ENCODE measurements at places on chromosomes 12 and 14.

- no peak for DNase-seq
Measured at GRCh38 chr12:115008929-115009328, 325.0 kb upstream of the TBX3 start.

DNA sequence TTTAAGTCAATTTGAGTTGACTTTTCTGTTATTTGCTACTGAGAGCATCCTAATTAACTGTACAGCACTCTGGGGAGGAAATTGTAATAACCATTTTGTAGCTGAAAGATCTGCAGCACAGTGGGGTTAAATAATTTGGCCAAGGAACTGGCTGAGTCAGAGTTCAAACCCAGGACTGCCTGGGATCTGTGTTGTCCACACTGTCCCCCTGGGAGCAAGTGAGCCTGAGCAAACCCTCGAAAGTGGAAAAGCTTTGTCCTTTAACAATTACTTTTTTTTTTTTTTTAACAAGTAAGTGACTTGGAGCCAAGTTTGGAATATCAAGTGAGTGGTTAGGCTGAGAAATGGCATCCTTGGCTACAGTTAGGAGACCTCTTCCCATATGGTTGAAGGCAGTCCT is 247.2 kb upstream of the CCDC196 start:
- DNase-seq: no peak

DNA sequence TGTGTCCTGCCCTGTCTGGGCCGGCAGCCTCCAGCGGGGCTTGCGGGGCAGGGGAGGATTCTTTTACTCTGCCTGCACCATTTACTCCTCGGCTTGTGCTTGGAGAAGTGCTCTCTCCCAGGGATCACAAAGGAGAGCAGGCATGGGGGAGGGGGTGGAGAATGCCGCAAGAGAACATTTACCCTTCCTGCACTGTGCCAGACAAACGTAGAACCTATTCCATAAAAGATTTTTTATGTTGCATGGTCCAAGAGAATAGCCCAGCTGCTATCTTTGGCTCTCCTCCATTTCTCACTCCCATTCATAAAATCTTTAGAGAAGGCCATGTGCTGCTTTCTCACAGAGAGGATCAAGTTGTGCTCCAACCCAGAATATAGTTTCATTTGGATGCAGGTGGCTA is 159.4 kb downstream of the SPTSSA start:
- no peak for DNase-seq

DNA sequence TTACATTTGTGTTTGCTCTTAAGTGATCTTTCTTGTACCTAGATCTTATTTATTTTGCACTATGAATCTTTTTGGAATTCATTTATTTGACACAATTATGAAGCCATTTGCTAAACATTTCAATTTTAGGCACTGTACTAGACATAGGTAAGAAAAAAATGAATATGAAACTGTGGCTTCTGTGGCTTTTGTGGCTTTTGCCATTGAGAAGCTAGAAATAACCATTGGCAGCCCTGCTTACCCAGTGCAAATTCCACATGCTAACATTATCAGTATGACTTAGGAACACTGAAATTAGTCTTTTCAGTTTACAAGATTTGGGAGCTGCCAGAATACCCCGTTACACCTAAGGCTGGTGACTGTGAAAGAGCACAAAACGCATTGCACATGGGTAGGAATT is 60.1 kb downstream of the FSCB start:
- DNase-seq: no peak

DNA sequence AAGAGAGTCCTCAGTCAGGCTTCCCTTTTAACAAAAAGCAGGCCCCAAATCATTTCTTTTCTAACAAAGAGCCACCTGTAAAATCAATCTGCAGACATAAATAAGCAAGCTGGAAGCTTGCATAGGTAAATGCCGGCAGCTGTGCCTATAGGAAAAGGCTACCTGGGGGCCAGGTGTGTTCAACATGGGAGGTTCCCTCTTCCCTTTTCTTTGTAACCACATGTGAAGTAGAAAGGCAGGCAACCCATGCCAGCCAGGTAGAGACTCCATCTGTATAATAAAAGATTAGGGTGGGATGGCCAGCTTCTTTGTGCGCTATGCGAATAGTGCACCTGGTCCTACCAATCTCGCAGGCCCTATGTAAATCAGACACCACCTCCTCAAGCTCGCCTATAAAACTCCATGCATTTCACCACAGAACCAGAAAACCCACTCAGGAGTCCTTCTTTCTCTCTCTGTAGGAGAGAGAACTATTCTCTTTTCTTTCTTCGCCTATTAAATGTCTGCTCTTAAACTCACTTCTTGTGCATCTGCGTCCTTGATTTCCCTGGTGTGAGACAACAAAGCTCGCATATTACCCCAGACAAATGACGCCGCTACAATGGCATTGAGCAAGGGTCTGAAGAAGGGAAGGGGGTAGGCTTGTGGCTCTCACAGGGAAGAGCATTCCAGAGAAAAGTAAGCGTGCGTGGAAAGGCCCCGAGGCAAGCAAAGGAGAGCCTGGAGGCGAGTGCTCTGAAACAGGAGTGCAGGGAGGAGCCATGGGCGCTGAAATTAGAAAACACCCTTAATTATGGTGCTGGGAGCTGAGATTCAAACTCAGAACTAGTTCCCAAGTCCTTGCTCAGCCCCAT is 67.2 kb downstream of the TTC9 start:
- no peak for DNase-seq

DNA sequence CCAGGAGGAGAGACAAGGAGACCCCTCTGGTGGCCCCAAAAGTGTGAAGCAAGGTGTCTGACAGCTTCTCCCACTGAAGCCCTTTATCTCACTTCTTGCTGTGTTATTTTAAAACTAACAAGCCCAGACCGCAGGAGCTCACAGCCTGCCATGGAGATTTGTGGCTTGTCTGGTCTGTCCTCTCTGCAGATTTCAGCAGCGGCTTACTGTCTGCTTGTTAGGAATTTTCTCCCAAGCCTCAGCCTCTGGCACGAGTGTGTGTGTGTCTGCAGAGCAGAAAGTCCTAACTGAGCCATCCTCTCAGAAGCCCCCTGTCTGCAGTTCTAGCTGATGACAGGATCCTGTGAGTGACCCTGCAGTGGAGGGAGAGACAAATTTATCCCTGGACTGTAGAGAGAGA is 87.9 kb upstream of the HSPB8 start:
- DNase-seq: no peak

DNA sequence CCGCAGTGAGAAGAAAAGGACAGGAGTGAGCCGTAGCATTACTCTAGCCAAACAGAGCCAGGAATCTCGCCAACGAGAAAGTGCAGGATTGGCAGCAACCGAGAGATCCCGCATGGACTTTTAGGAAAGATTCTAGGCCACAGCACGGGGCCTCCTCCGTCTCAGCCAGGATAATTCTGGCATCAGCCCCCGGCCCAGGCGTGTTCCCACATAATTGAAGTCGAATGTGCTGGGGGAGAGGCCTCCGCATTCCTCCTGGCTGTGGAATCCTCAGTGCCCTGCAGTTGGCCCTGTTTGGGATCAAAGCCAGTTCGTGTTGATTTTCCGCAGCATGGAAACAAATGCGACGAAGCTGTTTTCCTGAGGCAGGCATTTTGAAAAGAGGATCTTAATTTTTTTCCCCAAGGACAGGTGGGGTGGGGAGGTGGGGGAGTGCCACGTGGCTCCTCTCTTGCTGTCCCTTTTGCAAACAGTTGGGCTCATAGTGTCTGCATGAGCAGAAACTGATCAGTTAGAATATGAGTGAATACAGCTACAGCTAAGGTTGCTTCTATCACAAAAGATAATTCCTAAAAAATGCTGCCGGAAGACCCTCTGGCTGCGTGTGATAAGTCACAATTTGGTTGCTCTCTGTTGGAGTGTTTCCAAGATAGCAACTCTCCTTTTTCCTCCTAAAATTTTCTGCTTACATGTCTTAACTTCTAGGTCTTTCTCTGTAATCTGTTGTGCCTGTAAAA is 37.3 kb upstream of the ATXN2 start:
- no peak for DNase-seq

GRCh38 chr12:22255097-22255496 is 79.4 kb downstream of the ST8SIA1 start:
- DNase-seq: no peak

DNA sequence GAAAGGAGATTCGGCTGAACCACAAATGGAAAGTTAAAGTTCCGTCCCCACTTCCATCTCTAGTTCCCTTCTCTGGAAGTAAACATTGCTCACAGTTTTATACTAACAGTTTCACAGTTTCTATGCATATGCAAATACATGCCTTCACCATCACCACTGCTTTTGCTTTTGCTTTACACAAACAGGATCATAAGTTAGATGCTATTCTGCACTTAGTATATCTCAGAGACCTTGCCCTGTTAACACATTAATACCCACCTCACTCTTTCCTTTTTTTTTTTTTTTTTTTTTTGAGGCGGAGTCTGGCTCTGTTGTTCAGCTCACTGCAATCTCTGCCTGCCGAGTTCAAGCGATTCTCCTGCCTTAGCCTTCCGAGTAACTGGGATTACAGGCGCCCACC is 890 bp downstream of the TEP1 start:
- no peak for DNase-seq

GRCh38 chr14:72894623-72895378 is 900 bp upstream of the DPF3 start:
- DNase-seq: no peak

DNA sequence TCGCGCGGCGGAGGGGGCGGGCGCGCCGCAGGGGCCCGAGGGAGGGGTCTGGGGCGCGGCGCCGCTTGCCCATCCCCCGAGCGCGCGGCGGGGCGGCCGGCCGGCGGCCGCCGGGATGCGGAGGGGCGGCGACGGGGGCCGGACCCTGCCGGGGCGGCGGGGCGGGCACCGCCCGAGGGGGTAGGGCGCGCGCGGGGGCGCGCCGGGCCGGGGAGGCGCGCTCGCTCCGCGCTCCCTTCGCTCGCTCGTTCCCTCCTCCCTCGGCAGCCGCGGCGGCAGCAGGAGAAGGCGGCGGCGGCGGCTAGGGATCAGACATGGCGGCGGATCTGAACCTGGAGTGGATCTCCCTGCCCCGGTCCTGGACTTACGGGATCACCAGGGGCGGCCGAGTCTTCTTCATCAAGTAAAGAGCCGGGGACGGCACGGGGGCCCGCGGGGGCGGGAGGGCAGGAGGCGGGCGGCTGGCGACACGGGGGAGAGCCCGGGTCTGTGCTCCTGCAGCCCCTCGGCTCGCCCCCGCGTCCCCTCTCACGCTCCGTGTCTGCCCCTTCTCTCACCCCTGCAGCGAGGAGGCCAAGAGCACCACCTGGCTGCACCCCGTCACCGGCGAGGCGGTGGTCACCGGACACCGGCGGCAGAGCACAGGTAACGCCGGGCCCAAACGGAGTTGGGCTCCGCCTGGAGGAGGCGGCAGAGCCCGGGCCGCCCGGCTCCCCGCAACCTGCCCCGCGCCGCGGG is at the start of gene PLEKHA5:
Gene PLEKHA5 (plus strand): TSS at position 248 of the 738 bp plus-strand sequence. CDS start 67 bp downstream, at position 315.
- no peak for DNase-seq

- no peak for DNase-seq
Measured at GRCh38 chr12:65699251-65699650, 125.0 kb upstream of the HMGA2 start.

- no peak for DNase-seq
Measured at GRCh38 chr14:74275241-74275841, 27.4 kb downstream of the ABCD4 start.

GRCh38 chr12:65602610-65603295 is 221.5 kb upstream of the HMGA2 start:
- DNase-seq: peak; percentile 19

DNA sequence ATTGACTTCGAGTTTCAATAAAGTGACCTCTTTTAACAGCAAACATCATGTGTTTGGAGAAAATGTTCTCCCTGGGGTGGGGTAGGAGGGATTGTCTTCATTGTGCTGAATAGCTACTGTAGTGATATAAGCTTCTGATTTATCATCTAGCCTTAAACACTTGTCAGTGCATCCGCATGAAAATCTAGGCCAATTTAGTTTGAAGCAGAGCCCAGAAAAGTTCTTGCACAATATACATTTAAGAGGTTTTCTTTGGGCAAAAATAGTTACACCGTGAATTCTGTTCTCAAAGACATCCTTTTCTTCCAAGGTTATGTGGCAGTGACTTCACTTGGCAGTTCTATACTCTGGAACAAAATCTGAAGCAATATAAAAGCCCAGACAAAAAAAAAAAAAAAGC is 136.0 kb upstream of the IFNG-AS1 start:
- DNase-seq: no peak

- no peak for DNase-seq
Measured at GRCh38 chr12:67697967-67698366, 49.4 kb downstream of the DYRK2 start.

DNA sequence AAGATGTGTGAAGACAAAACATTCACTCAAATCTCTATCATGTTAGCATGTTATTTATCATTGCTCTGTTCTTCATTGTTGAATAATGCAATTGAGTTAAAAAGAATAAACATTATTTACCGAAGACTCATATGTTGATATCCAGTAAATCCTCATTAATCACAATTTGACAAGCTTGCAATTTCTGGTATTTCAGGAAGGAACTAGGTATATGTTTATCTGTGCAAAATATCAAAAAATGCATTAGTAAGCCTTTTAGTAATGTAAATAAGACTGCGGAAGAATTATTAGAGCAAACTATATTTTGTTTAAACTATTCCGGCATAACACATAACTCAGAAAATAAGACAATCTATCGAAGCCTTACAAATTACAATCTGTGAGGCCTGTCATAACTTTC is 222.7 kb upstream of the NOVA1 start:
- no peak for DNase-seq

GRCh38 chr14:31834616-31835015 is 242.5 kb upstream of the ARHGAP5 start:
- DNase-seq: no peak

- no peak for DNase-seq
Measured at GRCh38 chr14:22518073-22518472, 71.0 kb downstream of the DAD1 start.

DNA sequence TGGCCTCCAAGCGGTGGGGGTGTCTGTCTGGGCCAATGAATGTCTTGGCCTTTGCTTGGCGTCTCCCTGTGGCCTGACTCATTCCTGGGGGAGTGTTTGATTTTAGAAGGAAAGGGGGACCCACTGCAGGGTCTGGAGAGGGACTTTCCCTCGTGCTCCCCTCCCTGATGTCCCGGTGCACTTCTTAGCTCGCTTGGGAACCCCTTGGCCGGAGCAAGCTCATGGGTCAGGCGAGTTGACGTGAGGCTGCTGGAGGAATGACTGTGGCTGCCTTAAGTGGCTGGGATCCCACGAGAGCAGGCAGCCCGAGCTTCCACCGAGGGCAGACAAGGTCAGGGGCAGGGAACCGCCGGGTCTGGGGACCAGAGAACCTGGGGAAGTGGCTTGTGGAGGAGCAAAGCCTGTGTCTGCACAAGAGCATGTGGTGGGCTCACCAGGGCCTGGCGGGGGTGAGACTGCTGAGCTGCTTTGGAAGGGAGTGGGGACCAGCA is 218.4 kb upstream of the C14orf180 start:
- no peak for DNase-seq

All from bone marrow (tissue), 2 donors.